ENCODE measurements at places on chromosomes 1 and 21. TPM values are rescaled to one million over a fixed set of nuclear protein-coding genes. Genes with fewer than 3 reads are reported as not detected.

DNA sequence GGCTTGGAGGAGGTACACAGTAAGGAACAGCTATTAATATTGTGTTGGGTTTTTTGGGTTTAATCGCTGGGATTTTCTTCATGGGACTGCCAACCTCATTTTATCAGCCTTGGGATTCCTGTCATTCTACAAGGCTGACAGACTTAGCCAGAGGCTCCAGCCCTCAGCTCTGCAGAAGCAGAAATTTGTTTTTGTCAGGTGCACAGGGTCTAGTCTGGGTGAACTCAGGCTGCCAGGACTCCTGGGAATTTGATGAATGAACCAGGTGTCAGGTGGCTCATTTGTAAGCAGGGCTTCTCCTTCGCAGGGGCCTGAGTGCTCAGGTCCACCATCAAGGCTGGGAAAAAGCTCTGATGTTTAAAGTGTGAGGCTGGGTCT, 11.5 kb upstream of the ZNF362 start:
- no peak for DNase-seq

DNA sequence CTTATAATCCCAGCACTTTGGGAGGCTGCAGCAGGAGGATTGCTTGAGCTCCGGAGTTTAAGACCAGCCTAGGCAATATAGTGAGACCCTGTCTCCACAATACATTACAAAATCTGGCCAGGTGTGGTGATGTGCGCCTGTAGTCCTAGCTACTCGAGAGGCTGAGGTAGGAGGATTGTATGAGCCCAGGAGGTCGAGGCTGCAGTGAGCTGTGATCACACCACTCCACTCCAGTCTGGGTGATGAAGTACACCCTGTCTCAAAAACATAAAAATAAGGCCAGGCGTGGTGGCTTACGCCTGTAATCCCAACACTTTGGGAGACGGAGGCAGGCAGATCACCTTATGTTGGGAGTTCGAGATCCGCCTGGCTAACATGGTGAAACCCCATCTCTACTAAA, 27.7 kb downstream of the L1TD1 start:
- no peak for DNase-seq

DNA sequence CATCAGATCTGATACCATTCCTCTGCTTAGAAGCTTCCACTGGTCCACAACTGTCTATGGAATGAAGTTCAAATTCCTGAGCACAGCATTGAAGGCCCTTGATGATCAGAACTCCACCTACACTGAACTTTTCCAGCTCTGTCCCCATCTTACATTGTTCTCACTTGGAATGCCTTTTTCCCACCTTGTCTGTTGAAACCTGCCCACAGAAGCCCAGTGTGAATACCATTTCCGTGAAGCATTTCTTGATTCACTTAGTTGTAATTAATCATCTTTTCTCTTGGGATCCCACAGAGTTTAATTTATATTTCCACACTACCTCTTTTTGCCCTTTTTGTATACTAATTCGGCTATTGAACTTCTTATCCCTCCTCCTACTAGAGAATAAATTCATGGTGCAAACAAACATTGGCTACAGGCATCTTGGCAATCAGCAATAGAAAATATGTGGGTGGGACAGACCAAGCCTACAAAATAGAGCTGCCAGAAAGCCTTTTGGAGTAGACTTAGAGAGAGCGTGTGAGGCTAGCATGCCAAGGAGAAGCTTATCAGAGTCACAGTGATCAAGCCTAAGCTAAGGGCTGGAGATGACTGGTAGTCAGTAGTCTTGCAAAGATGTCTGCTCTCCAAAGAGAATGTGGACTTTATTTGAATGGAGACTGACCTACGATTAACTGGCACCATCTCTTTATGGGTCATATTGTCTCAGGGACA, 26.1 kb downstream of the NHLH2 start:
- no peak for DNase-seq

The THEMIS2 gene
- 0.46 TPM for total RNA-seq

The DDAH1 gene
- total RNA-seq: 50.2 TPM

Data from HepG2 (cell line).